ENCODE measurements at places on chromosomes 13 and 19. TPM values are rescaled to one million over a fixed set of nuclear protein-coding genes. Genes with fewer than 3 reads are reported as not detected.

Gene LYPD5
- 0.92 TPM for total RNA-seq

Gene IQCN
- 0.43 TPM for total RNA-seq

Gene CLDND2
- 1.7 TPM for total RNA-seq

Gene NLRP11
- not detected for total RNA-seq

Gene SEMA6B
- 16.7 TPM for total RNA-seq

Gene KMT2B
- total RNA-seq: 12.7 TPM

Gene SIGLEC6
- 0.24 TPM for total RNA-seq

Gene KIR2DL1
- total RNA-seq: not detected

Gene NCAN
- not detected for total RNA-seq

Gene ZNF177
- total RNA-seq: 2.3 TPM

Gene METTL21C
- not detected for total RNA-seq

Gene SRRM5
- total RNA-seq: 0.16 TPM

All from Right ventricle myocardium inferior (tissue), 1 donor.